Stimulated activated CD8-positive, alpha-beta memory T cell treated with anti-CD3 and anti-CD28 coated beads, Interleukin-12 subunit alpha, Interleukin-12 subunit beta, amount 100 ng/mL, for 1 hour (primary cell): ENCODE measurements at places on chromosomes 3 and 15.

DNA sequence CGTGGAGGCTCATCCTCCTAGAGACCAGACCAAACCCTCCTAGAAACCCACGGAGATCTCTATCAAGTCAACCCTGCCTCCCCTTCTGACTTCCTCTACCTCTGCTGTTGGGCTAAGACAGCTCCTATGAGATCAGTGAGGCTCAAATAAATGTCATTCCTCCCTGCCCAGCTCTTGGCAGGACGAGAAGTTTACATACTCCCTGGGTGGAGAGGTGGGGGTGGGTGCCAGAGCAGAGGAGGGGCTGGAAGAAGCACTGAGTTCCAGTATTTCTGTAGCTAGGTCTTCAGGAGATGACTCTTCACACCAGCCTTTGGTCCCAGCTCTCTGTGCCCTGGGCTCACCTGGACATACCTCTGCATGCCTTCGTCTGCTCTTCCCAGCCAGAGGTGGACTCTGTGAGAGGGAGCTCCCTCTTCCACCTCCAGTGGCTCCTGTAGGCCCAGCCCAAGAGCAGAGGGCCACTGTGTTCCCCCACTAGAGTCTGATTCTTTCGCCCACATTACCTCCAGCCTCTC is 42.4 kb upstream of the TLE3 start:
- no peak for DNase-seq

- no peak for DNase-seq
Observed at GRCh38 chr3:188701485-188701969, 470.2 kb upstream of the TPRG1 start.

- no peak for DNase-seq
Observed at GRCh38 chr3:180180795-180181194, 144.1 kb upstream of the PEX5L start.

GRCh38 chr3:31622636-31623288 is 90.0 kb downstream of the STT3B start:
- no peak for DNase-seq

DNA sequence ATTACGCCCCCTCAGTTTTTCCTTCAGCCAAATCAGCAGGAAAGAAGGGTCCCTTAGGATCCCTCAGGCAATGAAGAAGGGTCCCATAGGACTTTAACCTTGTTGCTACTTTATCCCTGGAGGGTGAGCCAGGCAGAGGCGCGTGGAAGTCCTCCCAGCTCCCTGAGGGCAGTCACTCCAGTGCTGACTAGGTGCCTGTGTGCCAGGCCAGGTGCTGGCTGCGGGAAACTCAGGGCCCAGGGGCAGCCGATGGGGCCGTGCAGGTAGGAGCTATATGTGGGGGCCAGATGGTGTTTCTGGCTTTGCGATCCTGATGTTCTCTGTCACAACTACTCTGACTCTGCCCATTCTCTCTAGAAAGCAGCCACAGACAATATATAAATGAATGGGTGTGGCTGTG is 42.8 kb upstream of the IQSEC1 start:
- no peak for DNase-seq

DNA sequence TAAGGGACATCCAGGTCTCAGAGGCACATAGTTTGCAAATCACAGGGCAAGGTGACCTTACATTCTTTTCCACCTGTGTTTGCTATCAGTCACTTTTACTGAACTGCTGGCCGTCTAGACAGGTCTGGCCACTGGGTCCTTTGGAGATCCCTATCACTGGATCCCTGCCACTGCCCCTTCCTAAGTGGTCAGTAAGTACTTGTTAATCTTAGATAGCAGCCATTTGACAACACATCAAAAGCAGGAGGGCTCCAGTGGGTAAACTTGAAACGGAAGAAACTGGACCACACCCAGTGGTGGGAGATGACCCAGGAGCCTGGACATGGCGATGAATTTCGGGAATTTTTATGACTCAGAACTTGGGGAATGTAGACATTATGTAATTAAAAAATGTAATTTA is 28.9 kb upstream of the RASGRP1 start:
- no peak for DNase-seq

DNA sequence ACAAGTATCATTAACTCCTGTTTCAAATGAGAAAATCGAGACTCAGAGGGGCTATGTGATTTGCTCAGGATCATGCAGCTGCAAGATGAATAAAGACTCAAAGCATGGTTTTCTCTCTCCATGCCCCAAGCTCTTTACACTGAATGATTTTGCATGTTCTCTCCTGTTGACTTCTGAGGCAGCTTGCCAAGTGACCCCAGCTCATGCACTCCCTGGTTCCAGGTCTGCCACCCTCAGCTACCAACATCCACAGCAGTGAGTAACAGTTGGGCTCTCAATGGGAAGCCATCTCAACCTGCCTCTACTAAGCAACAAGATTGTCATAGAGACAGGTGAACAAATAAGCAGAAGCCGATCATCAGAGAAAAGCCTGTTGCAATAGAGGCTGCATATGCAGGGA is 116.9 kb upstream of the GADL1 start:
- DNase-seq: no peak

DNA sequence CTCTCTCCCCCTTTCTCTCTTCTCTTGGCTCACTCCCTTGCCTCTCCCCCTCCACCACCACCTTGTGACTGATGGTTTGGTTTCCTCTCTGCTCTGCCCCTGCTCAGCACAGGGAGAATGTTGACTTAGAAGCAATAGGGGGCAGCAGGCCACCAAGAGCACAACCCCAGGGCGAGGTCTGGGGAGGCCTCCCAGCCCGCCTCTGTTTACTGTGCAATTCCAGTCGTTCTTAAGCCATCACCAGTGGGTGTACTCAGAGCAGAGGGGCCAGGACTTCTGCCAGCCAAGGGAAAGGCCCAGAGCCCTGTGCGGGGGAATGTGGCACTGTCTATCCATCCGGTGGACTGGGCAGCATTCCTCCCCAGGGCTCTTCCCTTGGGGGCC is 5.7 kb upstream of the APEH start:
- no peak for DNase-seq

DNA sequence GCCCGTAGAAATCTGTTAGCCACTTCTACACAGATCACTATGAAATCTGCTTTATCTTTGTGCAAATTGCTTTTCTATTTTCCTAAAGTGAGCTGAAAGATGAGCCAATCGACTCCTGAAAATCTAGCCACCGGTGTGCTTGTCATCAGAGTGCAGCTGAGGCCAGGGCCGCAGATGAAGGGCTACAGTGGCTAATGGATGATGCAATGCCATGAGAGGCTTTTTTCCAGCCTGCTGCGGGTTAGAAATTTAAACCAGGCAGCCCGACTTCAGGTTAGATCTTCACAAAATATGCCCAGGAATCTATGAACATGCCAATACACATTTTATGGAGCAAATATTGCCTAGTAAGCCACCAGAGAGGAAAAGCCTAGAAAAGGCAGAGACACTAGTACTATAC is 948.2 kb upstream of the CFAP20DC start:
- no peak for DNase-seq

DNA sequence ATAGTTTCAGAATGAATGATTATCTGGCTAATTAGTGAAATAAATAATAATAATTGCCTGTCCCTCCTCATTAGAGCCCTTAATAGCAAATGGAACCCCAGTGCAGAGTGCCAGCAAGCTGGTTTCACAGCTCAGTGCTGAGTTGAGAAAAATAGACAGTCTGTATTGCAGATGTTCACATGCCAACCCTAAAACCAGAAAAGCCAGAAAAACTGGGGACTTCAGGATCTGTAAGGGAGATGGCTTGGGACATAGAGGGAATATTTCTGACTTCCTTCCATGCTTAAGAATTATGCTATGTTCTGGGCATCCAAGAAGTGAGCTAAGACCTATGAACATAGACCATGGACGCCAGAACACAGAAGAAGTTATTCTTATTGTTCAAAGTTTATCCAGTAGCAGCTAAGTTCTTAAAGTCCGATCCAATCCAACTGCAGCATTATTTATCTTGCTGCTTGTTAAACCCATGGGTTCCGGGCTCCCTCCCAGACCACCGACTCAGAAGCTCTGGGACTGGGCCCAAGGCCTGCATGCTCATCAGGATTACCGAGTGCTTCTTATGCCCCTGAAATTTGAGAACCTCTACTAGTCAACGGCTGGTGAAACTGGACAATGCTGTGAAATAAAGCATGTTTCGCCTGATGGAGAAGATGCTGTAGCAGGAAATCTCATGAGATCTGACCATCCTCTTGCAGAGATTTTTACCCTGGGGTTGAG is 158.3 kb downstream of the FOXB1 start:
- DNase-seq: no peak

DNA sequence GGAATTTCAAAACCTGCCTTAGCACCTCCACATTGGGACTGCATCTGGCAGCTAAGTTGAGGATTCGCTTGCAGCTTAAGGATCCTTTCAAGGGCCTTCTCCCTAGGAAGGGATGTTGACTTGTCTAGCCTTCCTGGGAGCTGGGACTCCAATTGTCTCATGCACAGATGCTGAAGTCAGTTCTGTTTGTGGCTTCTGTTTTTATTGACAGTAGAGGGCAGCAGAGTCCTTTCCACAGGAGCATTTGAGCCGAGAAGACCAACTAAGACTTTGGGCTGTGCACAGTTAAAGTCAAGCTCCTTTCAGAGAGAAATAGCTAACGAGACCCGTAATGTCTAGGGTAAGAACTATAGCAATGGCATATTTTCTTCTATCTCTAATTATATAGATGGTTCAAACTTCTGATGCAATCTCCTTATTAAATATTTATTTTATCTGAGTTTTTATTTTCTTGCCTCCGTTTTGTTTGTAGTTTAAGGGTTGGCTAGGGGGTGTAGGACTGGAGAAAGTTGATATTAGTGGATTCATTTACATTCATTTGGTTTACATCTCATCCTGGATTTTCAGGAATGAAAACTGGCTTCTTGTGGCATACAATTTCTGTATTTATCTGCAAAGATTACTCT is 59.7 kb upstream of the KBTBD8 start:
- DNase-seq: no peak

- DNase-seq: no peak
Observed at GRCh38 chr15:77495838-77496596, 75.3 kb downstream of the HMG20A start.

GRCh38 chr3:152683521-152683999 is 151.4 kb upstream of the P2RY1 start:
- no peak for DNase-seq

- DNase-seq: no peak
Observed at GRCh38 chr3:168040607-168041208, 55.0 kb downstream of the GOLIM4 start.

- no peak for DNase-seq
Observed at GRCh38 chr3:65886391-65886790, 152.3 kb downstream of the MAGI1 start.

DNA sequence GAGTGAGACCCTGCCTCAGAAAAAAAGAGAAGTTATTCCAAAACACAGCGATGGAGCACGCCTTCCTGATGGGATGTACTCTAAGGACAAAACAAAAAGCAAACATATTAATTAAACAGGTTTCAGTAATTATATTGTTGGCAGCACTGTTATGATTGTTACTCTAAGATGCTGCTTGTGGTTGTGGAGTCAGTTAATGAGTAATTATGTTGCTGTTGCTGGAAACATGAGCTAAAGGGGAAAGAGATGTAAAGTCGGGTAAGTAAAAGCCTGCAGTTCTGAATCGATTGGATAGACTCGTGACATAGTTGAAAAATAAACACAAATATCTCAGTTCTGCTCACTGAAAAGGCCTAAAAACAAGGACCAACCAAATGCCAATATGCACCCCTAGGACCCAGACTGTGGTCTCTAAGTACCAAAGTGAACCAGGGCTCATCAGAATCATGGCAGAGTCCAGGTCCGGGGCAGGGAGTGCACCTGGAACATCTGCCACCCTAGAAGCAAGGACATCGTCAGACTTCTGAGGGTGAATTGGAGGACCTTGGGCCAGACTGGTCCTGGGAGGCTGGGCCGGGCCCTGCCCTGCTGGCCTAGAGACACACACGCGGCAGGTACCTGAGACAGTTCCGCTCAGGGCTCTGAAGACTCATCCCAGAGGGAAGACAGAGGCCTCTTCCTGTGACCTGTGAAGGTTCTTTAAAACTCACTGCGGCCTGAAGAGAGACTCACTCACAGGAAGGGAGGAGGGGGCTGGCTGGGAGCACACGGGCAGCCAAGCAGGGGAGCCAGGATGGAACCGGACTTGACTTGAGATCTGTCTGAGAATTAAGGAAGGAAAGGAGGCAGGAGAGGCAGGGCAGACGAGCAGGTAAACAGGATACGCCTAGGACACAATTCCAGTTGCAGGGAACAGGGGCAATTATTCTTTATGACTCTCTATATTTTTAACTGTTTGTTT is 140.5 kb downstream of the LRRK1 start:
- DNase-seq: no peak

DNA sequence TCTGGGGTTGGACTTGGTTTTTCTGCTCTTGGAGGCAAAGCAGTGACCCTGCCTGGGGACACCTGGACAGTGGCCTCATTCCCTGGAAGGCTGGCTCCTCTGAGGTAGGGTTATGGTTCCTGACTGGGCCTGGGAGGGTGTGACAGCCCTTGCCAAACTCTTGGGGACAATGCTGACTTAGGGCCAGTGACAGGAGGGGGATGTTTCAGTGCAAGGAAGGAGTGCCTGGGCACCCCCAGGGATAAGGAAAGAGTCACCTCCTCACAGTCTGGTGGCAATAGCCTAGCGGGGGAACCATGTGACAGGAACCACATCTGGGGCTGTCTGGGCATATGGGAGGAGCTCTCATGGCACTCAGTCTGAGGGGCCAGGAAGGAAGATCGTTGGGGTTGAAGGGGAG is 91.8 kb downstream of the ABHD5 start:
- no peak for DNase-seq

GRCh38 chr15:63070681-63071129 is 28.2 kb downstream of the TPM1 start:
- DNase-seq: no peak

- DNase-seq: no peak
Observed at GRCh38 chr15:50740955-50741354, 24.6 kb downstream of the SPPL2A start.

- no peak for DNase-seq
Observed at GRCh38 chr3:44914936-44915335, 40.5 kb downstream of the TGM4 start.

DNA sequence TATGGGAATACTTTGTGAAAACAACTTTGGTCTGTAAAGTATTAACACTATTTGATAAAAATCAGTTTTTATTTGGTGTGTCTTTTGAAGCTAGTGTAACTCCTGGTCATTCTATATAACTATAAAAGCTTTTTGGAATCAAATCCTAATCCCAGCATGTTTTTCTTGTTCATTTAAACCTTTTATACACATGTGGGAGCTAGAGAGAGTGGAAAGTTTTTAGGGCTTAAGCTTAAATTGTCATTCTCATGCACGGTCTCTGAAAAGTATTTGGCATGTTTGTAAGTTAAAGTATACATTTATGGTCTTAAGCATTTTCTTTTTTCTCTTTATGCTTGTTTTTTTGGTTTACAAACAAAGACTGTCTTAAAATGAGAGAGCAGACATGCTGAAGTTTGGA is 83.4 kb upstream of the RARB start:
- DNase-seq: no peak
